Fibroblast of mammary gland (primary cell): ENCODE measurements at places on chromosomes 3 and 15.

DNA sequence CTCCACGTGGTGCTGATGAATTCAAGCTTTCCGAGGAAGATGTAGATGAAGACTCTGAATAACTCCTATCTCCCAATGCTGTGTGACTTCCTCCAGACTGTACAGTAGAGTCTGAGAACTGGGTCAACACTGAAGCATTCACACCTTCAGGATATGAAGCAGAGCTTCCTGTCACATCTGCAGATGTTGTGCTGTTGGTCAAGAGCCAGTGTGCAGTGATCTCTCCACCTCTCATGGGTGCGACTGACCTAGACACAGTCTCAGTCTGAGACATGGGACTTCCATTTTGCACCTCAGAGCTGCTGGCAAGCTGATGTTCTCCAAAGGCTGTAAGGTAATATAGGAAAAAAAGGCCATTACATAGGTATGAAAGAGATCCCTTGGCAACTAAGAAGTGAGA lies 36.5 kb downstream of the HEG1 start:
- DNase-seq, result no peak

GRCh38 chr3:193970773-193971206 lies 165.2 kb upstream of the HES1 start:
- no peak for DNase-seq

DNA sequence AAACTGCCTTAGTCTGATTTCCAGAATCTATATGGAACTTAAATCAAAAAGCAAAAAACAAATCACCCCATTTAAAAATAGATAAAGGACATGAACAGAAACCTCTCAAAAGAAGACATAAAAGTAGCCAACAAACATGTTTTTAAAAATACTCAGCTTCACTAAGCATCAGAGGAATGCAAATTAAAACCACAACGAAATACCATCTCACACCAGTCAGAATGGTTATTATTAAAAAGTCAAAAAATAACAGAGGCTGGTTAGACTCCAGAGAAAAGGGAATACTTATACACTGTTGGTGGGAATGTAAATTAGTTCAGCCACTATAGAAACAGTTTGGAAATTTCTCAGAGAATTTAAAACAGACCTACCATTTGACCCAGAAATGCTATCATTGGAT lies 367.9 kb downstream of the ZIC4 start:
- DNase-seq, result peak; percentile 25

- no peak for DNase-seq
Observed at GRCh38 chr15:83174891-83175290, 32.7 kb downstream of the HDGFL3 start.

GRCh38 chr3:152380043-152380442 lies 111.3 kb downstream of the MBNL1 start:
- no peak for DNase-seq

GRCh38 chr3:177862962-177863491 lies 665.7 kb upstream of the TBL1XR1 start:
- no peak for DNase-seq

DNA sequence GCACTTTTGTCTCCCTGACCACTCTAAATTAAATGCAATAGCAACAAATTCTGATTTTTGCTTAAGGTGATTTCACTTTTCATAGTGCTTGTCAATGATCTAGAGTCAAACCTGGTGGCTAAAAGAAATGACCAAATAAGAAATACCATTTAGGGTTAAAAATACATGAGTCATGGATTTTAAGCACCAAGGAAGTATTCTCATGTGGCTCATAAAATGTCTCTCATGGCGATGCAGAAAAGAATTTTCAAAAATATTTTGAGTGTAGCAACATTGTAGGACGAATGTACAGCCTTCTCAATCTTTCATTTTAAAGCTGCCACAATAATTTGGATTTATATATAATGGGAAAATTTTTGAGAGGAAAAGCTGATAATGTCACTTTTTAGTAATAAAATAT lies 193.6 kb downstream of the EPHA3 start:
- DNase-seq, result peak; percentile 8

DNA sequence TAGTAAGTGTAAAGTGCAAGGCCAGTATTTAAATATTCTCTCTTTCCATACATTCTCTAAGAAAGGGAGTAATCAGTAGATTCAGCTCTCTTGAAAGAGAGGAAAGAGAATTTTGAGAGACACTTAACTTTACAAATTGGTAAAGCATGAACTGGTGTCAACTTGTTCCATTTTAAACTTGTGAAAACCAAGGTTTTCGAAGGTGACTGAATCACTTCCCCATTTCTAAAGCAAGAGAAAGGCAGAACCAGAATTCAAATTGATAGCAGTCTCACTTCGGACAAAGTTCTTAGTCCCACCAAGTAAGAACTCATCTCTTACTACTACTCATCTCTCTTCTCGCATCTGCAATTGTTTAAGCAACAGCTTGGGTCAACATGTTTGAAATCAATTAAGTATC lies 22.4 kb downstream of the TJP1 start:
- DNase-seq, result no peak

- no peak for DNase-seq
Observed at GRCh38 chr15:73504885-73505284, 61.9 kb downstream of the REC114 start.

DNA sequence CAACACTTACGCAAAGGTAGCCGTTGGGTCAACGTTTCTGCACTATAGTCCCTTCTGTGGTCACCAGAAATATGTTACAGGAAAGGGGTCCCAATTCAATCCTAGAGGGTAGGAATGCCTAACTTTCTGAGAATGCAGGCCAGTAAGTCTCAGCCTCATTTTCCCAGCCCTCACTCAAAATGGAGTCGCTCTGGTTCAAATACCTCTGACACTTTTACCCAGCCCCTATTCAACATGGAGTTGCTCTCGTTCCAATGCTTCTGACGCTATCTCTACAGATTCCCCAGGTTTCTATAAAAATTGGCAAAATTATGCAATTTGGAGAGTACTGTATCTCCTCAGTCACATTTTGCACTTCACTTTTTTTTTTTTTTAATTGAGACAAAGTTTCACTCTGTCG lies 39.7 kb downstream of the ZNF445 start:
- no peak for DNase-seq

DNA sequence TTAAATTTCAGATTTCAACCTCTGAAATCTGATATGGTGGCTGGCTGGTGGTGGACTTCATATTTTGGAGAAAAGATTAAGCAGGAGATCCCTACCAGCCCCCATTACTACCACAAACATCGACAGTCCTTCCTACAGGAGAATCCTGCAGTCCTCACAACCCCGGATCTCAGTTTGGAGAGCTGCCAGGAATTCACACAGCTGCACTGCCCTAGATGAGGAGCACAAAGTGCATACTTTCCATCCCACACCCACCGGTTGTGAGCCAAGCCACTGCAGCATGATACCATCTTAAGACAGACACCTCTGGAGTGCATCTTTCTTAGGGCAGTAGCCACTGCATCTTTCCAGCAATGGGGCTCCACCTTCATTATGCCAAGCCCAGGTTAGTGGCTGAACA lies 185.5 kb upstream of the GPR149 start:
- no peak for DNase-seq

DNA sequence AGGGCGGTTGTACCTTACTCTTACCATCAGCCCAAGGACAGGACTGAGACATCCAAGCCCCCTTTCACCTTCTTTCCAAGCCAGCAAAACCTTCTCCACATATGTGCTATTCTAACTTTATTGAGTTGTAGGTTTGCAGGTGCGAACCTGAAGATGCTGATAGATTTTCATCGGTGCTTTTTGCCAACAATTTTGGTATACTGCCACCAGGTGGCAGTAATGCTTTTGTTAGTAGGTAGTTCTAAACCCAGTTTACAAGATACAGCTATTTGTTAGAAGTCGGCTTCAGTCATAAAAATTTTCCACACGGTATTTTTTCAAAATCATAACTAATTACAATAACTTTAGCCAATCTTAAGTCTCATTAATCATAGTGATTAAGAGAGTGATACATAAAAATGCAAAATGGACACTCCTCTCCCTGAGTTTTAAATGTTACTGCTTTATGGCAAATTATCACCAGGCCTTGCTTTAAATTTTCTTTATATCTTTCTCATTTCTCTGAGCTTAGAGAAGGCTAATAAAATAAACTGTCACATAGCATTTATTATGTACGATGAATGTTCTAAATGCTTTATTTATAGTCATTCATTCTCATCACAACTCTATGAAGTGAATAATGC lies 636 bp downstream of the TBC1D21 start:
- peak; percentile 74 for DNase-seq

DNA sequence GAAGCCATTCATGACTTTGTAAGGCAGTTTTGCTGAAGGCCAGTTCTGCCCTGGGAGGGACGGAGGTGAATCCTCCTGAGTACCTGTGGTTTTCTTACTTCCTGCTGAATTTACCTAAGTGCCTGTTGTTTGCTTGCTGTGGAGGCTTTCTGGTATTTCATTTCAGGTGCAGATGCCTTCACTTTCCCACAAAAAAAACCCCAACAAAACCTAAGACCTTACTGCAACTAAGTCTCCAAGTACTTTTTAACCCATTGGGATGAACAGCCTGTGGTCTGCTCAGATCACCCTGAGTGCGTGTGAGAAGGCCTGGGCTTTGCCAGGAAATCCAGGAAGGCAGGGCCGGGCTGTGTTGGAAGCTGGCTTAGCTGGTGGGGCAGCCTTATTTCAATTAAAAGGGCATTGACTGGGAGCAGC lies 65.3 kb downstream of the IGF1R start:
- peak; percentile 8 for DNase-seq

- DNase-seq, result no peak
Observed at GRCh38 chr15:56628893-56629532, 104.3 kb downstream of the ZNF280D start.

DNA sequence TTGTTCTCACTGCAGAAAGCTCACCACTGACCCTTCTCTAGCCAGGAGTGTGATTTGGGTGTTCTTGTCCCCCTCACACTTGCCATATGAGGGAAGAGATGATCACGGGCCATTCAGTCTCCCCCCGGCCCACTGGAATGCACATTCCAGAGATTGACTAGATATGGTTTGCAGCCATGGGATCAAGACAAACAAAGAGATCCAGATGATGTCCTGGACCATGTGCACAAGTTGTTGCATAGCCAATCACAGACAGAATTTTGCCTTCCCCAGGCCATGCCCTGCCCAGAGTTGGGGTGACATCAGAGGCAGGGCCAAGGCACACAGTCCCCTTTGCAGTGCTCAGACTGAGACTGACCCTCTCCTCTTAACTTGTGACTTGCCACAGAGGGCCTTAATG lies 14.8 kb downstream of the MUC13 start:
- DNase-seq, result no peak

GRCh38 chr3:195031574-195032003 lies 239.4 kb downstream of the XXYLT1 start:
- DNase-seq, result no peak

GRCh38 chr3:168548719-168549118 lies 453.0 kb upstream of the GOLIM4 start:
- DNase-seq, result no peak

- DNase-seq, result peak; percentile 7
Observed at GRCh38 chr3:22729981-22730380, 473.1 kb upstream of the UBE2E2 start.
